ENCODE measurements at places on chromosomes 16 and 17.

GRCh38 chr17:38702916-38703741 lies 1.9 kb upstream of the MLLT6 start:
- no peak for DNase-seq

DNA sequence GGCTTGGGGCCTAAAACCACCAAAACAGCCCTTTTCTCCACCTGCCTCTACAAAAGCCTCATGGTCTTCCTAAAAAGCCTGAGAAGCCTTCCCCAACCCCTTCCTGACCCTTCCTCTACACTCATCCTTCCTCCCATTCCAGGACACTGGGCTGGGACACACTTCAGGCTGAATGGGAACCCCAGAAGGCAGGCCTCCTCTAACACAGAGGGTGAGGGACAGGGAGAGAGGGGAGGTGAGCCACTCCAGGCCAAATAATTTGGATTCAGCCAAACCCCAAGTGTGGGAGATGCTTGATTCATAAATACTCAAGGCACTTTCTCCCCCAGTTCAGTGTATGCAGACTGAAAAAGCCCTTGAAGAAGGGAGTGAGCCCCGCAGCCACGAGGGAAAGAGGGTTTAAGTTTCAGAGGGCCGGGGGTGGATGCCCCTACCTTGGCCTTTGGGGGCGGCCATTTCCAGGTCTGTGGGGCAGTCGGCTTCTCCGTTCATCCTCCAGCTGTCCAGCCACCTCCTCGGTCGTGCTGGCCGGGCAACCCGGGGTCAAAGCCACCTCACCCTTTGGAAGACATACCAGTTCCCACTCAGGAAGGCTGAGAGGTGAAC lies 1.6 kb downstream of the UBTF start:
- no peak for DNase-seq

DNA sequence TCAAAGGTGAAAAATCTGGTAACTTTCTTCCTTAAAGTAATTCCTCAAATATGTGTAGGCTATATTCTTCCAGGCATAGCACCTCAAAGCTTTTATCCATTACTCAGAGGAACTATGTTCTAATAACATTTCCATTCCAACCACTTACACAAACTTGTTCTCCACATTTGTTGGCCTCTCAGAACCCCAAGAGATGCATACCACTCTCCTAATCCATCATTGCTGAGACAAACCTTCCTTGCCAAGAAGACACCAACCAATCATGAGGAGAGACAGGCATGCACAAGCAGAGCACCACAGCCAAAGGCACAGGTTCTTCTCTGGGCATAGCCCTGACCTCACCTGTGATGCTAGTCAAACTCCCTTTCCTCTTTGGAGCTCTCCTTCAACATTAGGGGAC lies 20.9 kb downstream of the CDH11 start:
- no peak for DNase-seq

- DNase-seq, result no peak
Observed at GRCh38 chr17:44541884-44542581, 15.3 kb upstream of the FZD2 start.

DNA sequence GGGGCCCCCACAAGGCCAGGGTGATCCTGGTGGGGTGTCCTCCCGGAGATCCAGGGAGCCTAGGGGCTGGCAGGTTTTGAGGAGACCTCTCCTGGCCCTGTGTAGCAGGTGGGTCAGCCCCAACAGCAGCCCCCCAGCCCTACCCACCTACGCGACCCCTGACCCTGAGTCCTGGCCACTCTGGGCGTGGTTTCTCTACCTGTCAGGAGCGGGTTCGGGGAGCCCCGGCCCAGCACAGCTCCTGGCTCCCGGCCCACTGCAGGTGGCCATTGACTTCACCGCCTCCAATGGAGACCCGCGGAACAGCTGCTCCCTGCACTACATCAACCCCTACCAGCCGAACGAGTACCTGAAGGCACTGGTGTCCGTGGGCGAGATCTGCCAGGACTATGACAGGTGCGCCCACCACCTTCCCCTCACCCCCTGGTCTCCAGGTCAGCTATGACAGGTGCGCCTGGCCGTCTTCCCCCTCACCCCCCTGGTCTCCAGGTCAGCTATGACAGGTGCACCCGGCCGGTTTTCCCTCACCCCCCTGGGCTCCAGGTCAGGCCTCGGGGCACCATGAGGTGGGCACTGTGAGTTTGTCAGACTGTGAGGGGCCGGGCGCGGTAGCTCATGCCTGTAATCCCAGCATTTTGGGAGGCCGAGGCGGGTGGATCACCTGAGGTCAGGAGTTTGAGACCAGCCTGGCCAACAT lies 13.0 kb downstream of the CPNE7 start:
- DNase-seq, result no peak

- DNase-seq, result no peak
Observed at GRCh38 chr16:81676883-81677737, 102.0 kb upstream of the PLCG2 start.

DNA sequence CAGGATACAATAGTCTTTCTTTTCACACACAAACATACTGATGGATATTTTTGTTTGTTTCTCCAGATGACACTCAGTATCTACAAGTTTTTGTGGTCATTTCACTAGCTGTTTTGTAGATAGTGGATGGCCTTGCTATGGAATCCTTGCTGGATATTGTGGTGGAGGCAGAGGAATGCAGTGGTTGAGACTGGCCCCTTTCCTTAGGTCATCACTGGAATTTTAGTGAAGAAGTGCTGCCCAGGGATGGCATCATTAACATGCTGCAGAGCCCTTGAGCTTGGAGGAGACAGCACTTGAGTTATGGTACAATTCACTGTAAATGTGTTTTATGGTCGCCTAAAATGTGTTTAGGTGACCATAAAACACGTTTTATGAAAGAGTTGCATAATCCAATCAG lies 455.9 kb upstream of the HSBP1 start:
- DNase-seq, result no peak

GRCh38 chr17:81902653-81903414 lies 796 bp downstream of the NPB start:
- DNase-seq, result peak; percentile 45

- no peak for DNase-seq
Observed at GRCh38 chr17:81417049-81417878, 22.0 kb downstream of the BAHCC1 start.

DNA sequence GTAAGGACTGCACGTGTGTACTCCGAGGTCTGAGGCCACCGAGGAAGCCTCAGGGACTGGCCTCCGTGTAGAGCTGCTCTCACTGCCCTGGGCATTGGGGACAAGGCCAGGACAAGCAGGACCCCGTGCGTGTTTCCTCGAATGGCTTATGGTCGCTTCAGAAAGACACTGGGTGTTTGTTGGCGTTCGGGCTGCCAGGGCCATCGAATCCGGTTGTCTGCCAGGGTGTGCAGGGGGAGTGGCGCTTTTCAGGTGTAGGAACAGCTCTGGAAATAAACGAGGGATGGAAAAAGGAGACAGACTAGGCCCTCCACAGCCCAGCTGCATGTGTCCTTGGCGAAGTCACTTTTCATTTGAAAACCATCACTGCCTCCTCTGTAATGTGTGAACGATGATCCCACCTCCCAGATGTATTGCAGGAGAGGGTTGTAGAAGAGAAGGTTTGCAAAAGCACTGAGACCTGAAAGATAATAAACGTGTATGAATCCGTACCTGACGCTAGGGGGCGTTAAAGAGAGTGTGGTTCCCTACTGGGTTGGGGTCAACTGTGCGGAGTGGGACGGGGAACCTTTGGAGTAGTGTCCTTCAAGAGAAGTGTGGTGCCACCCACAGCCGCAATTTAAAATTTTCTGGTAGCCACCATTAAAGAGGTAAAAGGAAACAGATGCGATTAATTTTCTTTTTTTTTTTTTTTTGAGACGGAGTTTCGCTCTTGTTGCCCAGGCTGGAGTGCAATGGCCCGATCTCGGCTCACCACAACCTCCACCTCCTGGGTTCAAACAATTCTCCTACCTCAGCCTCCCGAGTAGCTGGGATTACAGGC lies 2.1 kb upstream of the ZSCAN10 start:
- no peak for DNase-seq

GRCh38 chr16:66470556-66470955 lies 43.5 kb downstream of the BEAN1 start:
- DNase-seq, result no peak

GRCh38 chr16:23290189-23291062 lies 11.7 kb upstream of the SCNN1B start:
- DNase-seq, result no peak

DNA sequence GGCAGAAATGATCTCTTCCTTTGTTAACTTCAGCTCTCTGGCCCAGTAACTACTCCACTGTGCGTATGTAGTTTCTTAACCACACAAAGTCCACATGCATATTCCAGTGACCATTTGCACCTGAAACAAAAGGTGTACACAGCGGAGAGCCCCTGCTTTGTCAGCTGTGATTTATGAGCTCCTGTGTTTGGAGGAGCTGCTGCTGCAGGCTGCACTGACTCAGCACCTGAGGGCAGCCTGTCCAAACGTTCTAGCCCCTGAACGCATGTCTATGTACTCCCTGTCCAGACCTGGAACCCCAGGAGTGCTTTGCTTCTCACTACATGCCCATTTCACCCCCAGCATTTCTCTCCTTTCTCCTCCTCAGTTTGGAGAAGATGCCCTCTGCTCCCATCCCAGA lies 216.1 kb downstream of the ABCC12 start:
- DNase-seq, result no peak

- DNase-seq, result no peak
Observed at GRCh38 chr16:72044296-72044695, 10.0 kb upstream of the HP start.

GRCh38 chr17:49210158-49211029 lies at the start of the genes ABI3 and GNGT2:
ABI3 (plus strand) TSS chr17:49210707; CDS start chr17:49210725, 18 bp downstream.
GNGT2 (minus strand) TSS chr17:49210574; CDS start chr17:49207422, 3,152 bp downstream.
- peak; percentile 58 for DNase-seq

GRCh38 chr16:82319038-82319437 lies 149.0 kb upstream of the MPHOSPH6 start:
- DNase-seq, result no peak

DNA sequence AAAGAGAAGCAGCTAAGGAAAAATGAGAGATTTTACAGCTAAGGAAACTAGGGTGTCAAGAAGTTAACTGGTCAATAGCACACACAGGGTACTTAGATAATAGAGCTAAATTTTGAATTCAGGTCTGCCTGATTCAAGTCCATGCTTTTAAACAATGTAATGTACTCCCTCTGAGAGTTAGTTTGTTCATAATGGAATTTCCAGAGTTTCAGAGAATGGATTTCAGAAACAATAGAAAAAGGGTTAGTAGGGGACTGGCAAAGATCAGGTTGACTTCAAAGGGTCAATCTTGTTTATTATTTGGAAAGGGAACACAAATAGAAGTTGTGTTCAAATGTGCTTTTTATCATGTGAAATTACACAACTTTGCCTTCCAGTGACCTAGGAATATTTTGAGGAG lies 17.9 kb downstream of the NSRP1 start:
- no peak for DNase-seq

- no peak for DNase-seq
Observed at GRCh38 chr17:67018471-67019434, 25.6 kb upstream of the CACNG1 start.

GRCh38 chr17:44677136-44677535 lies 12.4 kb downstream of the CCDC43 start:
- DNase-seq, result no peak

DNA sequence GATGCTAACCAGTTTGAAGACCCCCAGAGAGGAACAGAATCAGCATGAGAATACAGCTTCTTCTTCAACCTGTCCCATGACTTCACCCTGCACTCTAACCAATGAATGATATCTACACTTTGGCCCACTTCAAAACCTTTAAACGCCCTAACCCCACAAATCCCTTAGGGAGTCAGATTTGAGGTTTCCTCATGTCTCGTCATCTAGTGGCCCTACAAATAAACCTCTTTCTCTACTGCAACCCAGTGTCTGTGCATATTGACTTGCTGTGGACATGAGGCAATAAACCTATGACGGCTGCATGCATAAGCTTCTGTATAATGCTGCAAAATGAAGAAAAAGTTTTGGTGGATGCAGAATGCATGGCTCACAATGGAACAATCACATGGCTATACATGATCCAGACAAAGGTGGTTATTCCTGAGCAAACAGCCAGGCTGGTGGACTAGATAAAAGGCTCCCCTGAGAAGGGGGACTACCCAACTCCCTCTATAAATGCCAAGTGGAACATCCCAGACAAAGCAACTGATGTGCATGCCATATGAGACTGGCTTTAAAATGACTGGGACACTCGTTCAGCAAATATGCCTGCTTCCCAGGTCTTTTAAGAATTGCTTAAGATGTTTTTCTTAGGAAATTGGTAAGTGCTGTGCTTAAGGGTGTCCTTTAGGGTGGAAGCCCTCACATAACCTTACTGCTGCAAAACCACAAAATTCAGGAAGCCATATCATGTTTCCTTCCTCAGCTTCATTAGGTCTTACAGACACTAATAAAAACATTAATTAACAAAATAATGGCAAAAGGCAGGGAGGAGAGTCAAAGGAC lies 12.2 kb downstream of the N4BP1 start:
- no peak for DNase-seq

DNA sequence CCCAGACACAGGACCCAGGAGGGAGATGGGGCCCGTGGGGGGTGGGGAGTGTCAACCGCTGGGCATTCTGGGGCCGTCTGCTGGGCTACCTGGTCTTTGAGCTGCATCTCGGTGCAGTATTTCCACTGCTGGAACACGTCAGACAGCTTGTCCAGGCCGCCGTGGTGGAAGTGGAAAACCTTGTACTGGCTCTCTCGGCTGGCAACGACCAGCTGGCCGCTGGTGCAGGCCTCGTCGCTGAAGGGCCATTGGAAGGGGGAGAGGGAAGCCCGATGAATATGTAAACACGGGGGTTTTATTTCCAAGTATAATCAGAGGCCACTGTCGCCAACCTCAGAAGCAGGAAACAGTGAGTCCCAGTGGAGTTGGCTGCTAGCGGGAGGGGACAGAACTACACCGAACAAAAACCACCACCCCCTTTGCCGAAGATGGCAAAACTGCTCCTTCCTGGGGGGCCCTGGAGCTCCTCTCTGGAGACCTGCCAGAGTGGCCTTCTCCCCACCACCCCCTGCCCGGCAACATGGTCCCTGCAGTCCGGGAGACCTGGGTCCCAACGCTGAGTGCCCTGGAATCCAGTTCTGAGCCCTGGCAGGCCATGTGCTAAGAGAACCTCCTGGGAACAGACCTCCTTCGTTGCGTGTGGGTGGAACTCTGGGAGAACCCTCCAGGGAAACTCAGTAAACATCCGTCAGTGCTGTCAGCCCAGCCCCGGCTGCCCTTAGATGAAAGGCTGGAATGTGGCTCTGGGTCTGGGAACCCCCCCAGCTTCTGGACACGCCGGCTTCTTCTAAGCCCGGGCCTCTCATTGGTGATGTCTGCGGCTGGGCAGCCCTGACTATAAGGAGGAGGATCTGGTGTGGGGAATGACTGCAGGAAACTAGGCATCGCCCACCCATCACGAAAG lies 84.1 kb downstream of the TBC1D16 start:
- DNase-seq, result no peak

DNA sequence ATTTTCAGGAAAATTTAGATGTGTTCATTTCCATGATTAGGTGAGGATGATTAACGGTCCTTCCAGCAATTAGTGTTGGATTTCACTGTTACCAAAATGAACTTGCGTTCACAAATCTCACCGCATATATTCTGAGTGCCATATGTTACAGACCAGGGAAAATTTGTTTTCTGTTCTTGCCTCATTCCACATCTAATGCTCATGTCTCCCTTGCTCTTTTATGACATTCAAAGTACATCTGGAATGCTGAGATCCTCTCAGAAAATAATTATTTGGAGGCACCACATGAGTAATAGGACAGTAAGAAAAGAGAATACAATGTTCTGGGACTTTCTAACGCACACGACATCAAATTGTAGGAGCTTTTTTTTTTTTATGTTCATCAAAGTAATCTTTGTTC lies 406.5 kb downstream of the SHISA9 start:
- no peak for DNase-seq

Data from iPS-NIHi11 (cell line).